ENCODE measurements at places on chromosomes 1 and 21.

DNA sequence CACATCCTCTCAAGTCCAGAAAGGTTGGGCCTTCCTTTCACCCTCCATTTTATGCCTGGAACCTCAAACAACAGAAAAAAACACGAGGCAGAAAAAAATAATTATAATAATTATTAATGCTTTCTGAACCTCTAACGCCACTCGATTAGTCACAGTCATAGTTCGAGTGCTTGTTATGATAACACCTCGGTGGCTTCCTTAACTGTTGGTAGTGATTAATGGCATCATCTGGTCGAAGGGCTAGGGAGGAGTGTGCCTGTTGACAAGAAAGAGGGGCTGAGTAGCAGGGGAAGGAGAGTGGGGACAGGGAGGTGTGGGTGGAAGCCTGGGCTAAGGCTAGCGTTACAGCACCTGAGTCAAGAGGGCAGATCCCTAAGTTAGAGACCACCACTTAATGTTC lies 21.3 kb upstream of the IL10 start:
- DNase-seq, result no peak

DNA sequence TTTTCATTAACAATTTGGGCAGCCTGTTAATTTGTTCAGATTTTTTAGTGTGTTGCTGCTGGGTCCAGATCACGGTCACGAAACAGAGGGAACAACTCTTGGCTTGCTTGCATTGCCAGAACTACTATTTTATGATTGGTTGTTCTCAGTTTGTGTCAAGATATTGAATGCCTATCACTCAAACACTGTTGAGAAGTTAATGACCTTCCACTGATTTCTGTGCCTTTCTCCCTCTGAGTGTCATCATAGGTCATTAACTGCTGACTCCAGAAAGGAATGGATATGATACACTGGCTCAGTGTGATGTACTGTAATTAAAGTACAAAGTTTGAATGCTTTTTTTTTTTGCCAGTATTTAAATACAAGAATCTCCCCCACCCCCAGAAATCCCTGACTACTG lies 9.2 kb downstream of the CHODL start:
- no peak for DNase-seq

- no peak for DNase-seq
Observed at GRCh38 chr1:222372221-222372620, 175.7 kb downstream of the HHIPL2 start.

- DNase-seq, result no peak
Observed at GRCh38 chr1:50548243-50548642, 125.0 kb upstream of the DMRTA2 start.

- peak; percentile 25 for DNase-seq
Observed at GRCh38 chr1:67371681-67372080, 58.5 kb downstream of the SERBP1 start.

GRCh38 chr1:175204330-175204729 lies 11.8 kb upstream of the KIAA0040 start:
- no peak for DNase-seq

- DNase-seq, result no peak
Observed at GRCh38 chr1:98002288-98002687, 81.5 kb upstream of the DPYD start.

Measured in NCI-H526 (cell line).